ENCODE measurements at places on chromosomes 12 and 14. TPM values are rescaled to one million over a fixed set of nuclear protein-coding genes. Genes with fewer than 3 reads are reported as not detected.

Gene LRRC10
- not detected for total RNA-seq

Gene SLC10A1
- not detected for total RNA-seq

Gene PTPRB
- under 0.01 TPM for total RNA-seq

Gene HOXC11
- not detected for total RNA-seq

Gene CLBA1
- 6.4 TPM for total RNA-seq

Gene CPNE6
- total RNA-seq: not detected

Gene TAS2R9
- not detected for total RNA-seq

Gene PTHLH
- not detected for total RNA-seq

Gene CLECL1
- not detected for total RNA-seq

Gene PTGDR
- total RNA-seq: not detected

Gene CAPZA3
- not detected for total RNA-seq

Gene APOF
- total RNA-seq: not detected

Gene DLGAP5
- total RNA-seq: 48.5 TPM

Gene IL22
- total RNA-seq: not detected

Gene NPFF
- total RNA-seq: not detected

Gene CERS5
- total RNA-seq: 35.6 TPM

Gene CEBPE
- not detected for total RNA-seq

Gene STYK1
- total RNA-seq: not detected

Gene IFNG-AS1
- not detected for total RNA-seq

Gene TPH2
- total RNA-seq: not detected

Gene SAMD15
- total RNA-seq: 1.0 TPM

Gene TMPRSS12
- total RNA-seq: not detected

Gene EGLN3
- 0.34 TPM for total RNA-seq

Gene TUBA1C
- 1,458 TPM for total RNA-seq

Gene NEMF
- total RNA-seq: 12.2 TPM

Gene CCDC85C
- total RNA-seq: 9.7 TPM

Gene MUCL1
- not detected for total RNA-seq

Gene BHLHE41
- 0.45 TPM for total RNA-seq

Gene GPR84
- not detected for total RNA-seq

Gene CHGA
- total RNA-seq: not detected

Gene NAV3
- total RNA-seq: 18.5 TPM

Gene DPPA3
- total RNA-seq: not detected

Gene KRT73
- not detected for total RNA-seq

Gene LACRT
- not detected for total RNA-seq

Gene SRRM4
- not detected for total RNA-seq

Gene NOXRED1
- not detected for total RNA-seq

Gene RNF212B
- total RNA-seq: not detected

Gene ITGA7
- 2.9 TPM for total RNA-seq

Gene CD163L1
- 0.17 TPM for total RNA-seq

Gene VRTN
- not detected for total RNA-seq

Gene MYO1H
- total RNA-seq: not detected

Gene PAPLN
- total RNA-seq: 6.5 TPM

Gene RDH16
- total RNA-seq: not detected

Gene PPP1R36
- 0.30 TPM for total RNA-seq

Gene NAB2
- total RNA-seq: 45.7 TPM

Gene KRT1
- not detected for total RNA-seq

Gene ANO4
- total RNA-seq: 2.0 TPM

Gene KLHL33
- 0.50 TPM for total RNA-seq

Gene TESPA1
- not detected for total RNA-seq

Gene SLC24A4
- not detected for total RNA-seq

Gene BEGAIN
- total RNA-seq: 1.3 TPM

All from bronchus fibroblast of lung (primary cell).